ENCODE measurements at places on chromosomes 3 and 15.

GRCh38 chr15:96586901-96587300, 256.4 kb downstream of the NR2F2 start:
- no peak for DNase-seq

DNA sequence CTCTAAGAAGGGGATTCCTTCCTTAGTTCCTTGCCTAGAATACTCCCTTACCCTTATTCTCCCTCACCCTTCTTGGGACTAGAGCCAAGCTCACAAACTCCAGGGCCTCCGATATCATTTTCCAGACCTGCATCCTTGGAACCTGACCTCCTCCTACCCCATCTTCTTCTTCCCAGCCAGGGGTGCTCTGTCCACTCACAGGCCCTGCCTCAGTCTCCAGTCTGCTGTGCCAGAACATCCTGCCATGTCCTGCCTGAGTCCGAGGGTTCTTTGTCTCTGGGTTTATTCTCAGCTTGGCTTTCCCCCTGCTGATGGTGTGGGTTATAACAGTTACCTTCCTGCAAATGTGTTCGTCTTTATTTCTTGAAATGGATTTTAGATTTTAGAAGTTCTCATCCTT, 59.9 kb upstream of the MCF2L2 start:
- DNase-seq = no peak

DNA sequence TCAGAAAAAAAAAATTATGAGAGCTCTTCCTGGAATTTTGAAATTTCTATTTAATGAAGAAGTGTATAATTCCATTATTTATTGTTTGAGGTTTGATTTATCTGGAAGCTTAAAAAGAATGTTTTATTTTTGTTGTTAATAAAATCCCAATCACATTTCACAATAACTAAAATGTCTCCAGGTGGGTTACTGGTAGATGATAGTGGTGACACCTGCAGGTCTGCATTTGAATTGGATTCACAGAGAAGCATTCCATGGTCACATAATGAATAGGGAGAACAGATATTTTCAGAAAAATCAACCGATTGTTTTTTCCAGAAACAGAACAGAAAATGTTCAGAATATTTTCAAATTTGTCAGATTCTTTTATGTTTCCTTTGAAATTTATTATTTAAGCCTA, 48.3 kb downstream of the ASB7 start:
- DNase-seq = no peak

DNA sequence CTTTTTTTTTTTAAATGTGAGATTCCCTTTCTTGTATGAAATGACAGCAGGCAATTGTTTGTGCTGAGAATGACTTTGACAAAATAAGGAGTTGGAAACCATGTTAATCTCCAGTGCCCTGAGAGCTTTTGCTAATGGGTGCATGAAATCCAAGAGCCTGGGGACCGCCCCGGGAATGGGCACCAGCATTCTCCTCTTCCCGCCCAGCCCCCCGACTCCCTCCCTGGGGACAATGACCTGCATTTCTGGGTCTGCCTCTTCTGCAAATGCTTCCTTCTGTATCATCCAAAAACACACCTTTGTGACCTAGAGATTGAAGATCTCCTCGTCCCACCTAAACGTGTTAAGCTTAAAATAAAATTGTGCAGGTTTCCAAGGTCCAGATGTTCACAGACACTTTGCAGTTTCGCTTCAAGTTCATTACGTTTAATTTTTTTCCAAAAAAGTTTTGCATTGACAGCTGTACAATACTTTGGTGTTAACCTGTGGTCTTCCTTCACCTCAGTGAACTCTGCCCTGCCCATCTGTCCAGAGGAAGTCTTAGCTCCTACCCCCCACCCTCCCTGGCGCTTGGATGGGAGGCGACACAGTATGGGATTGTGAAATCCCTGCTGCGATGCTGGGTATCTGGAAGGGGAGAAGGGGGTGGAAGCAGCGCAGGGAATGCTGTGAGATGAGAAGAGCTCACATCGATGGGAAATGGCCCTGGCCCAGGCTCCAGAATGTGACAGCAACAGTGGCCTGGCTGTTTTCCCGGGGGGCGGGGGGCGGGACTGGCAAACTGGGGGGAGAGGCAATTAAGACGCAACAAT, 50.1 kb downstream of the TLE3 start:
- no peak for DNase-seq

DNA sequence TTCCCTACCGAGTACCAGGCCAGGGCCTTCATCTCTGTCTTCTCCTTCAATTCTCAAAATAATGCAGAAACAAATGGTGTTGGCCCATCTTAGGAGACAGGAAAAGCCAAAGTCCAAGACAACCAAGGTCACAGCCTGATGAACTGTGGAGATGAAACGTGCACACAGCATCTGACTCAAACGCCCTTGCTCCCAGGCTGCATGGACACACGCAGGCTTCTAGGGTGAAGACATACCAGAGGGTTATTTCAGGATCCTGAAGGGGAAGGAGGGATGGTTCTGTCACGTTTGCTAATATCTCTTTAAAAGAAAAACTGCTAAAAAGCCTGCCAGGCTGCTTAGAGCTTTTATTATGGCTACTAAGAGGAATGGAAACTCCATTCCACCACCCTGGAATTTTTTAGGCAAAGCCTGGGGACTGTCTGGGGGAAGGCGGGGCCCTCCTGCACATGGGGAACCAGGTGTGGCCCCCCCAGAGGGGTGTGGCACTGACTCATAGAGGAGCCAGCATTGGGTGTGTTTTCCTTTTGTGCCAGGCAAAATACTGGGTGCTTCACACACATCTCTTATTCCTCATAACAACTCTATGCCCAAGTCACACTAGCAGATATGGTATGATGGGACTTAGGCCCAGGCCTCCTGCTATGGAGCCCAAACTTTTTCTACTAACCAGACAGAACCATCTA, 62.9 kb downstream of the UMPS start:
- DNase-seq = no peak

GRCh38 chr15:63327648-63328421, 50.4 kb downstream of the APH1B start:
- DNase-seq = no peak

DNA sequence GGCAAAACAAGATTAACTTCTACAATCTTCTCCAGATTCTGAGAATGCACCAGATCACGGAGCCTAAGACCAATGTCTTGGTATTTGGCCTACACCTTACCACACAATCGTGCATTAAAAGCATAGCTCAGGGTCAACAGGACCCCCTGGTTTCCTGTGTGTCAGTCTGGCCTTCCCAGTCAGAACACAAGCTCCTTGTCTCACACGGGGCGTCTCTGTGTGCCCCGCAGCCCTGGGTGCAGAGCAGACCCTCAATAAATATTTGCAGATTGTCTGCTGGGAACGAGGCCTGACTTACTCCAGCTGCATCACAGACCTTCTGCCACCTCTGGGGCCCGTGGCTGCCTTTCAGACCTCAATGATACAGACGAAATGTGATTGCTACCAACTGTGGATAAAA, 82.5 kb upstream of the CTNNB1 start:
- no peak for DNase-seq

DNA sequence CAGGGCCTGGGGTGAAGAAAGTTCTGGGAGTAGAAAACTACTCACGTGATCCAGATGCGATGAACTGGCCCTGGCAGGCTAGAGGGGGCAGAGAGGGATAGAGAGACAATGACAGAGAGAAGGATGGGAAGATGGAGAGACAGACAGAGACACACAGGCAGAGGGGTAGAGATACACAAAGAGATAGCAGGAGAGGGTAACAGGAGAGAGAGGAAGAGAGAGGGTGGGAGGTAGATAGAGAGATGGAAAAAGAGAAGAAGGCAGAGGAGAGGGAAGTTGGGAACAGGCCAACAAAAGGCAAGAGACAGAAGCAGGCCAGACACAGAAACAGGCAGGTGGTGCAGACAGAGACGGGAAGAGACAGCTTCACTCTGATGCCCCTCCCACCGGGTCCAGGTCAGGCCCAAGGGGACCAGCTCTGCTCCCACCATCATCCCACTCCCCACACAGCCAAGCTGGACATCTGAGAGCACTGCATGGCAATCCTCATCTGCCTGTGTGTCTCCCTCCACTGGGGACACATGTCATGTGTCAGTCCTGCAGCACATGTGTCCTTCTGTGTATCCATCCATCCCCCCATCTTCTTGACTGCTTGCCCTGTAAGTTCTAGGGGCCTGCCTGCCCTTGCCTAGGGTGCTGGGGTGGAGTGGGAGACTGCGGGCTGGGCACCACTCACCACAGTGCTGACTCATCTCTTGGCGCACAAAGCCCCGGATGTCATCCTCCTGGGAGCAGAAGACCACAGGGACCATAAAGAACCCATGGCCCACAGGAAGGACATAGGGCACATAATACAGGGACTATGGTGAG, 2.2 kb upstream of the UCN2 start:
- DNase-seq = peak; percentile 61

DNA sequence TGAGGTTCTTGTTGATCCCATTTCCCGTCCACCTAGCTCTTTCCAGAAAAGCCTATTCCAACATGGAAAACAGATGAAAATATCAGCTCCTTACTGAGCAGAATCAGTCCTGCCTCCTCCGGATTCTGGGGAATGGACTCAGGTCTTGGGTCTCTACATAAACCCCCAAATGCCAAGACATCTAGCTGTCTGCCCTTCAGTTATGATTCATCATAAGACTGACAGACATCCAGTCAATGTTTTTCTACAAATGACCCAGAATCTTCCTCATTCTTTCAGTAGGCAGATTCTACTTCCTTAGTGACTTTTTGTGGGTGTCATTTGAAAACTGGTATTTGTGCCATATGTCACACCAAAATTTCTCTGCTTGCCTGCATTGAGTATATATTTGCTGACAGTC, 103.0 kb upstream of the TGFBR2 start:
- no peak for DNase-seq

DNA sequence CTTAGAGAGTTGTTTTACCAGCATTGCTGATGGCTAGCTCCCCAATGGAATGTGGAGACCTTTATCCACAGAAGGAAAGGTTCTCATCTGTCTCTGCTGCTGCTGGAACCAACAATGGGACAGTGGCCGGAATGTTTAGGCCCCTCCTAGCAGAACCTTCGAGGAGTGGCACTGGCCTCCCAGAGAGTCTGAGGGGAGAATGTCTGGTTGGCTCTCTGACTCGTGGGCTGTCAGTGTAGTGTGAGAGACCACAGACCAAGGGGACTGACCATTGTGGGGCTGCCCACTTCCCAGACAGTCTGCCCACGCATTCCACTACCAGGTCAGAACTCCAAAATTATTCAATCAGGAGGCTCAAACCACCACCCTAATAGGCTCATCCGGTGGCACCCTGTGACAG, 5.1 kb downstream of the RASL12 start:
- no peak for DNase-seq

DNA sequence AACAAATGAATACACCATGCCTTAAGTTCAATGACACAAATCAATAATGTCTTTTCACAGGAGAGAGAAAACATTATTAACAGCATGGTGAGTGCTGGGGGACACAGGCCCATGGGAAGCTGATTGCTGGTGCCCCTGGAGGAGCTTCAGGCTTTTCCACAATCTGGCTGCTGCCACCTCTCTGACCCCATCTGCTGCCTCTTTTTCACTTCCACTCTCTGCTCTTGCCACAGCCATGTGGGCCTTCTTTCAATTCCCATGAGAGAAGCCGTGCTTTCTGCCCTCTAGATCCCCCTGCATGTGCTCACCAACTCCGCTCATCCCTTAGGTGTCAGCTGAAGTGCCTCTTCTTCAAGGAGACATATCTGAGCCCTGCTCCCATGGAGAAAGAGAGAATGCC, 21.0 kb upstream of the CTXND1 start:
- DNase-seq = no peak

GRCh38 chr3:12884790-12885582, 43.6 kb upstream of the RPL32 start:
- DNase-seq = no peak

DNA sequence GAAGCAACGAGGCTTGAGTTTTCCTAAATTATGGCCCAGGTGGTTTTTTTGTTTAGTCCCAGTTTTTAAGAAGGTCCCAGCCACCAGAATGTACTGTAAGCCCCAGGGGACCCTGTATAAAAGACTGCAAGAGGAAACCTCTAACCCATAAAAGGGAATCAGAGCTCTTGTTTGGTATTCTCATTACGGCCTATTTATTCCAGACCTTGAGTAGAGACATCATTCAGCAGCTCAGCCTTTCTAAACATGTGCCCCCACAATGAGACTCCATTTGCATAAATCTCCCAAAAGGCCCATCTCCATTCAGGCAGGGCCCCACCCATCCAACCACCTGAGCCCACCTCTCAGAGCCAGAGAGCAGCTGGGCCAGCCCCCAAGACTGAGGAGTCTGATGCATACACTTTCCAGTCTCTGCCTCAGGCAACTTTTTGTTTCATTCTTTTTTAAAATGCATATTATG, 25.7 kb downstream of the ZDHHC3 start:
- no peak for DNase-seq

GRCh38 chr3:36964817-36965216, 20.0 kb upstream of the TRANK1 start:
- no peak for DNase-seq

DNA sequence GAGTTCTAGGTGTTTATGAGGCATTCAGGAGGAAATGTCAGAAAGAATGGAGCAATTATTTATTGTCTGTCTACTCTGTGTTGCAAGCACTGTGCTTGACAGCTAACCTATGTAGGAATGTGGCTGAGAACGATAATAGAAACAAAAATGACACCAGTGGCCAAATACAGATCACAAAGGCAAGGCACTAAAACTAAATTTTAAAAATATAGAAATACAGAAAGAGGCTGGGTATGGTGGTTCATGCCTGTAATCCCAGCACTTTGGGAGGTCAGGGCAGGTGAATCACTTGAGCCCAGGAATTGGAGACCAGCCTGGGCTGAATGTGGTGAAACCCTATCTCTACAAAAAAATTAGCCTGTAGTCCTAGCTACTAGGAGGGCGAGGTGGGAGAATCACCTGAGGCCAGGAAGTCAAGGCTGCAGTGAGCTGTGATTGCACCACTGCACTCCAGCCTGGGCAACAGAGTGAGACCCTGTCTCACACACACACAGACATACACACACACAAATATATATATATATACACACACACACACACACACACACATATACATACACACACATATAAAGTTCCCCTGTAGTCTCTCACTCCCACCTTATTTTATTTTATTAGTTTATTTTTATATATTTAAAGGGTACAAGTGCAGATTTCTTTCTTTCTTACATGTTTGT, 6.0 kb downstream of the PRKCI start:
- DNase-seq = peak; percentile 87

DNA sequence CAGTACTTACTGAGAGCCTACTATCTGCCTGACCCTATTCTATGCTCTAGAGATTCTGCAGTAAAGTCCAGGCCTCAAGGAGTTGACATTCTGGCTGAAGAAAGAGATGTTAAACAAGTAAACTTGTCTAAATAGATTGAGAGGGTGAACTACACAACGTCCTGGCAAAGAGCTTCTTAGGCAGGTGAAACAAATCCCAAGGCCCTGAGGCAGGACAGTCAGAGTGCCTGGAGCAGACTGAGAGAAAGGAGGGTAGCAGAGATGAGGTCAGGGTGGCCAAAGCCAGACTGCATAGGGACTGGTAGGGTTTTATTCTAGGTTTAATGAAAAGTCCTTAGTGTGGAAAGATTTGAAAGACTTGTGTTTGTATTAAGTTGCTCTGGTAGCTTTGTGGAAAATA, 84.5 kb upstream of the ATP11B start:
- DNase-seq = no peak

- no peak for DNase-seq
These were observed 63.2 kb downstream of the PDZRN3 start for GRCh38 chr3:73561494-73561893.

All from renal cortical epithelial cell (primary cell).